GM12878 (cell line): ENCODE measurements at places on chromosomes 6 and 20. TPM values are rescaled to one million over a fixed set of nuclear protein-coding genes. Genes with fewer than 3 reads are reported as not detected.

OPN5 gene
- not detected in 2 replicates for total RNA-seq

TRIM10 gene
- not detected in 2 replicates for total RNA-seq

CDH4 gene
- total RNA-seq: not detected in 2 replicates

FAM217B gene
- 15.1 and 16.0 TPM in 2 replicates for total RNA-seq

CCN2 gene
- 0.43 and 0.62 TPM in 2 replicates for total RNA-seq

RFX6 gene
- not detected in 2 replicates for total RNA-seq

VSX1 gene
- not detected in 2 replicates for total RNA-seq

HMGA1 gene
- total RNA-seq: 867 and 885 TPM in 2 replicates

TUBB2B gene
- 55.4 and 63.2 TPM in 2 replicates for total RNA-seq
